ENCODE measurements at places on chromosomes 7 and 10.

GRCh38 chr10:6151087-6151977, 51.4 kb upstream of the PFKFB3 start:
- no peak for DNase-seq

- DNase-seq = no peak
Measured at GRCh38 chr7:17234398-17235031, 63.9 kb upstream of the AHR start.

DNA sequence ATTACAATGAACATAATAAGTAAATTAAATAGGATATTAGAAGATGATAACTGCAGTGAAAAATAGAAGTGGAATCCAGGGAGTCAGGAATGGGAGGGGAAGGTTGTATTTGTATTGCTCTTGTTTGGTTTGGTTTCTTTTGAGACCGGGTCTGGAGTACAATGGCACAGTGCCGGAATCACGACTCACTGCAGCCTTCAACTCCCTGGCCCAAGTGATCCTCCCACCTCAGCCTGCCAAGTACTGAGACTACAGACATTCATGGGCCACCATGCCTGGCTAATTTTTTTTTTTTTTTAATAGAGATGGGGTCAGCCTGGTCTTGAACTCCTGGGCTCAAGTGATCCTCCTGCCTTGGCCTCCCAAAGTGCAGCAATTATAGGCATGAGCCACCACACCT, 59.9 kb upstream of the LRRC4 start:
- DNase-seq = no peak

- no peak for DNase-seq
Measured at GRCh38 chr7:92461027-92462003, 14.0 kb downstream of the GATAD1 start.
